ENCODE measurements at places on chromosomes 5 and 9. TPM values are rescaled to one million over a fixed set of nuclear protein-coding genes. Genes with fewer than 3 reads are reported as not detected.
A peak's percentile ranks its signal among the peaks of the same experiment; 100 is the strongest.

Gene TERT
- 21.5 TPM for total RNA-seq

Gene TPPP
- not detected for total RNA-seq

Gene AK3
- total RNA-seq = 32.4 TPM

Gene FAM78A
- 25.1 TPM for total RNA-seq

Gene OR13J1
- total RNA-seq = not detected

Gene C9orf153
- total RNA-seq = 0.18 TPM

Gene WDR38
- total RNA-seq = not detected

Gene SEMA6A
- 1.9 TPM for total RNA-seq

Gene COL5A1
- total RNA-seq = 0.13 TPM

Gene IRX4
- total RNA-seq = not detected

Gene ADAMTSL1
- total RNA-seq = 0.10 TPM

GRCh38 chr5:81980598-81981260, 8.9 kb downstream of the ATG10 start:
- no peaks in the 10 kb centered on the region for H3K36me3 ChIP-seq
- DNase-seq = no peak
- H3K27ac ChIP-seq = no peak overlapping the region
- H3K27me3 ChIP-seq = no peaks in the 10 kb centered on the region

- DNase-seq = no peak
- H3K4me1 ChIP-seq = no peaks in the 10 kb centered on the region
- H3K4me3 ChIP-seq = no peak overlapping the region
- H3K27ac ChIP-seq = no peak overlapping the region
These were observed 98.6 kb downstream of the OSTF1 start for GRCh38 chr9:75186767-75187380.

- H3K36me3 ChIP-seq = no peaks in the 10 kb centered on the region
- no peaks in the 10 kb centered on the region for H3K4me1 ChIP-seq
- DNase-seq = no peak
- no peak overlapping the region for H3K27ac ChIP-seq
- no peak overlapping the region for H3K4me3 ChIP-seq
These were observed 132.4 kb upstream of the MEF2C start for GRCh38 chr5:89015409-89015808.

DNA sequence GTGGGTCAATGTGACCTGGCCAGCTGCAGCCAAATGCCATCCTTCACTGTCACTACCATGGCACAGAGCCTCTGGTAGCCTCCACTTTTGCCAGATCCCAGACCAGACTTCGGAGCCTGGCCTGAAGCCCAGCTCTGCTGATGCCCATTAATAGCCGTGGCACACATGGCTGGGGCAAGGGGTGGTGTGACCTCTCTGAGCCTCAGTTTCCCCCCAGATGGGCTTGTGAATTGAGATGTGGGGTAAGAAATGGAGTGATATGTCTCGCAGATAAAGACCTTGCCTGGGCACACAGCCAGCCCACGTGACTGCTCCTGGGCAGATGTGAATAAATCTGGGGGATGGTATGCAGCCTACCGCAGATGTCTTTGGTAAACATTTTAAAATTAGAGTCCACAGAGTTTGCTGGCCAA, 13.9 kb downstream of the SUSD3 start:
- no peak for DNase-seq
- no peaks in the 10 kb centered on the region for H3K27me3 ChIP-seq
- no peaks in the 10 kb centered on the region for H3K4me1 ChIP-seq
- no peak overlapping the region for H3K27ac ChIP-seq
- H3K36me3 ChIP-seq = peaks cover 6% of the 10 kb centered on the region

GRCh38 chr9:26112724-26113123, 434.5 kb upstream of the TUSC1 start:
- no peak for DNase-seq
- H3K27me3 ChIP-seq = no peaks in the 10 kb centered on the region
- no peak overlapping the region for H3K4me3 ChIP-seq
- no peak overlapping the region for H3K27ac ChIP-seq
- H3K4me1 ChIP-seq = no peaks in the 10 kb centered on the region

DNA sequence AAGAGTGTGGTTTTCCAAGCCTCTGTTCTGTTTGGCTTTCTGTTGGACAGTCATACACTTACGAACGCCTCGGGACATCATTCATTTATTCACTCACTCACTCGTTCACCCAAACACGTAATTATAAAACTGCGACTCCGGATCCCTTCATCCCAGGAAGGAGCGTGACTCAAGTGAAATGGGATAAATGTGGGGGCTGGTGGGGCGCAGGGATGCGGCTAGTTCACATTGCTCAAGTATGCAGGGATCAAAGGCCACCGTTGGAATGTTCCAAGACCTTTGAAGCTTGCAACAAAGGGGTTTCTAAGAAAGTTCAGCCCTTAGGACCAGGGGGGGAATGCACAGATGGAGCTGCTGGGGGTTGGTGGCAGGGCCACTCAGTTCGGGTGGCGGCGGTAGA, 64.2 kb downstream of the CFAP77 start:
- no peak overlapping the region for H3K27ac ChIP-seq
- no peaks in the 10 kb centered on the region for H3K4me1 ChIP-seq
- DNase-seq = no peak
- no peak overlapping the region for H3K4me3 ChIP-seq

DNA sequence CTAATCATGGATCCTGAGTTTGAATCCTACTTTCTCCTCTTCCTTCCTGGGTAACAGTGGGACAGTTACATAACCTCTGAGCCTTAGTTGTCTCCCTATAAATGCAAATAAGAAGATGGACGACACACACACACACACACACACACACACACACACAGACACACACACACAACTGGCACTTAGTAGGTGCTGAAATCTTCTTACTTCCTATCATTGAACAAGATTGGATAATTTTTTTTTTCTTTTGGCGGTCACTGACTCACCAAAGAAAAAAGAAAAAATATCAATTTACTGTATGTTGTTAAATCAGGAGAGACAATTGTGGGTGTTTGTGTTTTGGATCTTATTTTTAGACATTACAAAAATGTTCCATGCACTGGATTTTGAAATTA, 28.4 kb upstream of the TNFSF8 start:
- no peak for DNase-seq
- no peaks in the 10 kb centered on the region for H3K27me3 ChIP-seq
- H3K27ac ChIP-seq = no peak overlapping the region
- no peaks in the 10 kb centered on the region for H3K36me3 ChIP-seq

DNA sequence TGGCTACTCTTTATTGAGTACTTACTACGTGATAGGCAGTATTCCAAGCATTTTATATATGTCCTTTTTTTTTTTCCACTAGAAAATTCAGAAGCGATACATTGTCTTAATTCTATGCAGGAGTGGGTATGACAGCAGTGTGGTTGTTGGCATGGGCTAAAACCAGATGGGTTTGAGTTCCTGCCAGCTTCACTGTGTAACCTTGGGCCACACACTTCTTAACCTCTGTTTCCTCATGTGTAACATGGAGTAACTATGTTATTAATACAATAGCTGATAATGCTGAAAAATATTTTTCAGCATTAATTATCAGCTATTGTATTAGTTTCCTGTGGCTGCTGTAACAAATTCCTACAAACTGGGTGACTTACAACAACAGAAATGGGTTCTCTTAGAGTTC, 12.0 kb downstream of the SNX18 start:
- H3K4me1 ChIP-seq = no peaks in the 10 kb centered on the region
- no peak overlapping the region for H3K4me3 ChIP-seq
- no peak overlapping the region for H3K27ac ChIP-seq
- no peaks in the 10 kb centered on the region for H3K27me3 ChIP-seq
- no peaks in the 10 kb centered on the region for H3K36me3 ChIP-seq

DNA sequence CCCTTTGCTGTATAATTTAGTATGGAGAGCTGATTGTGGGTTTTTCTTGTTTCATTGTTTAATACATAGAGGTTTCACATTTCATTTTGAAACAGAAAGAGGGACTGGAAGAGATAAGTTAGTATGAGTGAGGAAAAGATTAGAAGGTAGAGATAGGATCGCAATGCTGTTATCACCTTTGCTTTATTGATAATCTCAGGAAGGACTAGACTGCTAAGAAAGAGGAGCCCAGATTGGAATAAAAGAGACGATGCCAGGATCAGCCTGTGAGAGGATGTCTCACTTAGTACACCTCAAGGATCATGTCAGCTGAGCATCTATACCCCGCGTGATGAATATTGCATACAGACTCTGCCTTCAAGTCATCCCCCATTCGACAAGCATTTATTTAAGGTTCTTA, 178.0 kb upstream of the DMAC1 start:
- H3K36me3 ChIP-seq = no peaks in the 10 kb centered on the region
- H3K4me1 ChIP-seq = peaks cover 38% of the 10 kb centered on the region
- H3K27me3 ChIP-seq = no peaks in the 10 kb centered on the region
- no peak for DNase-seq

- H3K27me3 ChIP-seq = no peaks in the 10 kb centered on the region
- H3K4me3 ChIP-seq = no peak overlapping the region
- no peak for DNase-seq
- peaks cover 17% of the 10 kb centered on the region for H3K36me3 ChIP-seq
These were observed 7.8 kb downstream of the EXOSC2 start for GRCh38 chr9:130701059-130702022.

GRCh38 chr5:179382486-179382885, 37.2 kb upstream of the ADAMTS2 start:
- no peak overlapping the region for H3K4me3 ChIP-seq
- H3K27me3 ChIP-seq = no peaks in the 10 kb centered on the region
- no peaks in the 10 kb centered on the region for H3K36me3 ChIP-seq

DNA sequence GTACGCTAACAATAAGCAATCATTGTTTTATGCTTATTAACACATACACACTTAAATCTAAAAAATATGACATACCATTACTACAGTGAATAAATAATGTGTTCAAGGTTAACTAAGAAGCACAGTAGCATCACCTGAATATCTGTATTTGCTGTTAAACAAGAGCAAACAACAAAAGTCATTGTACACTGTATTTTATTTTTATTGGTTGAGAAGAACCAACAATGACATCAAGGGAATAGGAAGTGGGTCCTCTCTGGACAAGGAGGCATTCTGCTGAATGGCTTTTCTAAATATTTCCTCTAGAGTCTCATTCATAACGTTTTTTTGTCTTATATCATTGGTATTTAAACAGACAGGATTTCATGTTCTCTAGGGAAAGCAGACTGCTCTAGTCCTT, 460.4 kb downstream of the CDH9 start:
- H3K27ac ChIP-seq = no peak overlapping the region
- no peak for DNase-seq
- no peaks in the 10 kb centered on the region for H3K27me3 ChIP-seq
- no peaks in the 10 kb centered on the region for H3K4me1 ChIP-seq

DNA sequence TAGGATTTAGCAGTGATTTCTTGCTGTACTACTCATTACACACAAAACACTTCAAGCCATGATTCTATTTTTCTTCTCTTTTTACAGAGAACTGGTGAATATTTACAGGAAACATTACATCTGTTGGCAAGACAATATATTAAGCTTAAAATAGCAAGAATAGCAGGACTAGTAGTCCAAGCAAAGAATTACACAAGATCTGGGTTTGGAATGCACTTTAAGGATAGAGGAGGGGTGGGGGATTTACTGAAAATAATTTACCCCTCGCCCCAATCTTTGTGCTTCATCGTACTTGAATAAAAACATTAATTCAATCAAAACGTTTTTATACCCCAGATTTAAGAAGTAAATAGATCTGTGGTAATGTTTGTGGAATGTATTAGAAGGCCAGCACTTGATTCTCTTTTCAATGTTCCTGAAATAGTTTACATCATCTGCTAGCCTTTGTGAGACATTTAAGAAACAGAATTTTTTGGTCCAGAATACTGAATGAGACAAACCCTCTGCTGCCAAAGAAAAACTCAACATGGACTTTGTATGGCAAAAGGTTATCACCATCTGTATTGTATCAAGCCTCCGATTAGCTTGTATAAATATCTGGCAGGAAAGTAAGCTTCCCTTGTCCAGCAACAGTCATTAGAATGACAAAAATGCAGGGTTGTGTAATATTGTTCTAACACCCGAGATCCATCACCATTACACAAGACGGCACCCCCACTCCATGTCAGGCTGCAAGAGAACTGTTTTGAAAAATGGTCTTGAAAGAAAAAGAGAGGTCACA, 23.8 kb downstream of the SVEP1 start:
- H3K4me3 ChIP-seq = no peak overlapping the region
- no peak for DNase-seq
- no peaks in the 10 kb centered on the region for H3K4me1 ChIP-seq
- H3K27me3 ChIP-seq = no peaks in the 10 kb centered on the region
- H3K36me3 ChIP-seq = no peaks in the 10 kb centered on the region

DNA sequence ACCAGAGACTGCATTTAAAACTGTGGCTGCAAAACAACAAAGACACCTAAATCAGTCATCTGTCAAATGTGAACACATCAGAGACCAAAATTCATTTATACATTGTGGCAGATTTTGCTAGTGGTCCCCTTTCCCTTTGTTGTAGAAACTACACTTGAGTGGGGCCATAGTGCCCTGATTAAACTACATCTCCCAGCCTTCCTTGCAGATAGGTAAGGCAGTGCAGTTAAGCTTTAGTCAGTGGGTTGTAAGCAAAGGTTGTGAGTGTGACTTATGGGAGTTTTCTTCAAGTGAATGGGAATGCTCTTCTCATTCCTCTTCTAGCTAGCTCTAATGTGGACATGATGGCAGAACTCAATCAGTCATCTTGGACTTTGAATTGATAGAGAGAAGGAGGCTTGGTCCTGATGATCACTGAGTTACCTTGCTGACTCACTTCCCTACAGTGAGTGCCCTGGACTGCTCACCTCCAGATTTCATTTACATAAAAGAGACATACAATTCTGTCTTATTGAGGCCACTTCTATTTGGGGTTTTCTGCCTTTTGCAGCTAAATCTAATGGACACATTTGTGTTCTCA, 35.2 kb upstream of the SPARC start:
- peaks cover 60% of the 10 kb centered on the region for H3K4me1 ChIP-seq
- peak overlapping the region; percentile 20 for H3K4me3 ChIP-seq
- no peaks in the 10 kb centered on the region for H3K27me3 ChIP-seq
- no peaks in the 10 kb centered on the region for H3K36me3 ChIP-seq
- no peak for DNase-seq

- H3K27ac ChIP-seq = no peak overlapping the region
- no peak overlapping the region for H3K4me3 ChIP-seq
- DNase-seq = no peak
- no peaks in the 10 kb centered on the region for H3K27me3 ChIP-seq
These were observed 96.6 kb downstream of the LHX2 start for GRCh38 chr9:124108216-124108615.

Measured in GM12878 (cell line).